ENCODE measurements at places on chromosomes 4 and X.

- DNase-seq: no peak
Observed at GRCh38 chrX:47227334-47227583, 5.5 kb upstream of the USP11 start.

GRCh38 chr4:110712486-110712885 lies 89.6 kb upstream of the PITX2 start:
- no peak for DNase-seq

GRCh38 chr4:74583757-74584156 lies 138.8 kb downstream of the AREG start:
- no peak for DNase-seq

DNA sequence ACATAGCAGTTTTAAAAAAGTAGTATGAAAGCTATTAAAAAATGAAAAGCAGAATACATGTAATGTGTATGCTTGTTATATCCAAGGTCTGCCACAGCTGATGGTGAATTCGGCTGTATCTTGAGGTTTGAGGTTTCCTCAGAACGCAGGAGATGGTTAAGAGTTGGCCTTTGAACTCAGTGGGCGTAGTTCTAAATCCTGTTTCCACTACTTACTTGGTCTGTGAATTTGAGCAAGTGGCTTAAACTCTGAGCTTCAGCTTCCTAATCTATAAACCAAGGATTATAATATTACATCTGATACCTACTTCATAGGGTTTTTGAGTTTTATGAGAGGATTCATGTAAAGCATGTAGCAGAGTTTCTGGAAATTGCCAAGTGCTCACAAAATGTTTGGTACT lies 125.2 kb downstream of the STIM2 start:
- DNase-seq: no peak

- DNase-seq: no peak
Observed at GRCh38 chrX:40298572-40299479, 201.1 kb upstream of the BCOR start.

- DNase-seq: no peak
Observed at GRCh38 chr4:159209249-159209648, 106.4 kb downstream of the RAPGEF2 start.

Measured in ascending aorta (tissue), 2 donors.